ENCODE measurements at places on chromosomes 5 and 9.
A peak's percentile ranks its signal among the peaks of the same experiment; 100 is the strongest.

DNA sequence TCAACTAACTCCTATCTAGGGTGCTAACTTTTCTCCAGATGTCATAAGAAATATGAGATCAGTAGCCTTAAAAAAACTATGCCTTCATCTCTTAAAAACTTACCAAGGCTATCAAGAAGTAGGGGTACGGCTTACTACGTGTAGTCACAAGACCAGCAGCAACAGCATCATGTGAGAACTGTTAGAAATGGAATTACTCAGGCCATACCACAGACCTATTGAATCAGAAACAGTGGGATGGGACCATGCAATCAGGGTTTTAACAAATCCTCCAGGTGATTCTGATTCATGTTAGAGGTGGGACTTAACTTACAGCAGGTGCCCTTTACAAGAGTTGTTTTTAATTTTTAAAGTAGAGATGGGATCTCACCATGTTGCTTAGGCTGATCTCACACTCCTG lies 4.6 kb downstream of the IFNE start:
- DNase-seq, result peak; percentile 39

DNA sequence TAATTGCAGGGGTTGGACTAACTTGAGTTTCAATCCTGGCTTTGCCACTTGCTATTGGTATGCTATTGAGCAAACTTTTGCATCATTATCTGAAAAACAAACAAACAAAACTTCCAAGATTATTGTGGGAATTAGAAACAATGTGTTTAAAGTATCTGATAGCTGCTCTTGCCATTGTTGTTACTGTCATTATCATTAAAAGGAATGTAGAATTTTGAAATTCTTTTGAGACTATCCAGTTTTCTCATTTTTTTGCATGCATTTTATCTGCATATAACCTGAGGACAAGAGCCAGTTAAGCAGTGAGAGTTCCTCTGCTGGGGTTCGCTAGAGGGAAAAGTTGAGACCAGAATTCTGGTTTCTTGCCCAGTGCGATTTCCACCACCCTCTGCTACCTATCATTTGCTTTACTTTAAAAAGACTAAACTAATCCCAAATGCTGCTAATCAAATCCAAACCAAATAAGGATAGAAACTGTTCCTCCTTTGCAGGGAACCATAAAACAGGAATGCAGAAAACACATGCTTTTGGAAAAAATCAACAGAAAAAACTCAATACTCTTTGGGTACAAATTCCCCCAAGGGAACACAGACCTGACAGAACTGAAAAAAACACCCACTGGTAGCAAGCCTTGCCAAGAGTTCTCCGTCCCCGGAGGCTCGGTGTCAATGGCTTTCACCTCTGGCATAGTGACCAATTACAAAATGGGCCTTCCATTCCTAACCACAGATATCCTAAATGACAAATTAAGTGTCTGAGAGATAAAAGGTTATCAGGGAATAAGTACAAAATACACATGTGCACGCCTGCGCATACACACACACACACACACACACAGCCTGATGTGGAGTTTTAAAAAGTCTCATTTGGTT lies 373.7 kb downstream of the ARL15 start:
- no peak for DNase-seq

GRCh38 chr9:123954518-123955280 lies 24.8 kb upstream of the DENND1A start:
- DNase-seq, result no peak

GRCh38 chr5:95823738-95824609 lies 1.4 kb upstream of the GLRX start:
- no peak for DNase-seq

- DNase-seq, result no peak
Measured at GRCh38 chr5:32581010-32581785, 4.2 kb upstream of the SUB1 start.

- no peak for DNase-seq
Measured at GRCh38 chr9:77019926-77020412, 514 bp downstream of the FOXB2 start.

- no peak for DNase-seq
Measured at GRCh38 chr9:30507166-30507565, 1877.3 kb upstream of the ACO1 start.

- no peak for DNase-seq
Measured at GRCh38 chr9:9099646-9100045, 1300.1 kb upstream of the DMAC1 start.

GRCh38 chr9:124286292-124286931 lies 28.7 kb downstream of the NEK6 start:
- DNase-seq, result no peak

- DNase-seq, result no peak
Measured at GRCh38 chr5:87361536-87362213, 51.1 kb downstream of the CCNH start.

DNA sequence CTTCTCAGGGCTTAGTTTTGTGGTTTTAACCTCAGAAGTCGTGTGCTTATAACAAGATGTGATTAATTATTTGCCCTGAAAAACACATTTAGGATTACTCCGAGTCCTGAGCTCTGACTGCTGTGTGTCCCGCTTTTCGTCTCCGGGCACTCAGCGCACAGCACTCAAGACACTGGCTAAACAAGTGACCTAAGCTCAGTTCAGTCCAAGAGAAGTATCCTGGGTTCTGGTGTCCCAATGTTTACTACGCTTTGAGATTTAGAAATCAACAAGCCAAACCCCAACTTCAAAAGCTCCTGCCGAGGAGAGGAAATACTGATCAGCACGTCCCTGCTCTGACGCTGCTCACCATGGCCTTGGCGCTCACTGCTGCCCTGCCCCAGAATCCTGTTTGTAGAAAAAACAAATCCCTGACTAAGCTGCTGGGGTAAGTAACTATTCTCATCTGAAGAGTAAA lies 53.2 kb downstream of the IPPK start:
- no peak for DNase-seq

- no peak for DNase-seq
Measured at GRCh38 chr5:124285733-124286132, 460.7 kb downstream of the ZNF608 start.

GRCh38 chr9:87442451-87442850 lies 55.2 kb upstream of the DAPK1 start:
- no peak for DNase-seq

GRCh38 chr5:177123789-177124485 lies 9.6 kb upstream of the NSD1 start:
- no peak for DNase-seq

GRCh38 chr9:110028676-110029075 lies 179.3 kb downstream of the C9orf152 start:
- no peak for DNase-seq

DNA sequence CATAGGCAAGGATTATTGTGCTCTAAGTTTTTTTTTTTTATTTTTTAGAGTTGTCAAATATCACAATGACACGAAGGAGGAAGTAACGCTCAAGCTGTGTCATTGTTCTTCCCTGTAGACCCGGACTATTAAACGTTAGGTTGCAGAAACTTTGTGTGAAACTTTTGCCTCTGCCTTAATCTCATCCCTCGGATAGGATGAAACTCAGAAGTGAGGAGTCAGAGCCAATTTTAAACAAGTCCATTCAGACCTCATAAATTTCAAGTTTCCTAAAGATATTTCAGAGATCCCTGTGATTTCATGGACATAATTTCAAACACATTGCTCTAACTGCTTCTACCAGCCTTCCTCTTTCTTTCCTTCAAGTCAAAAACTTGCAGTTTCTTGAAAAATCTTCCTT lies 98.7 kb upstream of the C6 start:
- DNase-seq, result no peak

DNA sequence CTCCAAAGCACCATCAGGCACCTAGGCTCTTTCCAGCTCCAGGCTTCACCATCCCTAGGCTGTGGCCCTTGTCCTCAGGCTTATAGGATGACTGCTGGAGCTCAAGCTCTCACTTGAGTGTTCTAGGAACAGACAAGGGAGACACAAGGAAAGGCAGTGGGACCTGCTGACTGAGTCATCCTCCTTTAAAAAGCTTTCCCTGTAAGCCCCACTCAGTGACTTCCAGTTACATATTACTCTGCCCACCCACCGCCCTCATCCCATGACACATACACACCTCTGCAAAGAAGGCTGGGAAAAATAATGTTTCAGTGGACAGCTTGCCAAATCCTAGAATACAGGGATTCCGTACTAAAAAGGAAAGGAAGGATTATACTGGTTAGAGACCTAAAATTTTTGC lies 154.2 kb upstream of the ZNF366 start:
- no peak for DNase-seq

GRCh38 chr9:16321461-16322119 lies 548.9 kb downstream of the BNC2 start:
- DNase-seq, result no peak

DNA sequence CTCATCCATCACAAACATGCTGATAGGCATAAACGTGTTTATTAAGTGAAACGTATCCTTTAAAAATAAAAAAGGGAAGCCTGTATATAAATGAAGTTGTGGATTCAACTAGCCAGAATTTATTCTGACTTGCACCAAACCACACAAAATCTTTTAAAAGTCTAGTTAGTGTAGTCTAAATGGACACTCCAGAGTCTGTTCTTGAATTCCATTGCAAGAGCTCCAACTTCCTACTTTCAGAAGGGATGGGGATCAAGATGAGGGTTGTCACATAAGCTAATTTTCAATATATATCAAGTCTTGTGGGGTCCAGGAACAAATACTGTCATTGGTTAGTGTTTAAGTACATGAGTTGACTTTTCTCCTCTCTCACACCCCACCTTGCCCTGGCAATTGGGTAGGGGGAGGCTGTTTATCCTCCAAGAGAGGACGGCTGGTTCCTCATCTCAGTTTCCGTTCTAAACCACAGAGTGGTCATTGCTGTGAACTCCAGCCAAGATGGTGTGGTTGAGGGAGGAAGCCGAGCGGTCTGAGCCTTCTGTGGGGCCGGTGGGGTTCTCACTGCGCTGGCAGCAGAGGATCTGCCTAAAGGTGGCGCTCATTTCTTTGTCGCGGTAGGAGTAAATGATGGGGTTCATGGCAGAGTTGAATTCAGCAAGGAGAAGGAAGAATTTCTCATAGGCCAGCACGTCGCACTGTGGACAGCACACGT lies 163.2 kb downstream of the LPAR1 start:
- no peak for DNase-seq

- DNase-seq, result no peak
Measured at GRCh38 chr5:150577378-150578139, 62.9 kb upstream of the SYNPO start.

GRCh38 chr5:4879693-4880303 lies 260.3 kb upstream of the ADAMTS16 start:
- DNase-seq, result peak; percentile 25

- DNase-seq, result no peak
Measured at GRCh38 chr9:98890256-98890655, 53.5 kb upstream of the COL15A1 start.

- no peak for DNase-seq
Measured at GRCh38 chr9:34714007-34714406, 4.1 kb upstream of the CCL21 start.

DNA sequence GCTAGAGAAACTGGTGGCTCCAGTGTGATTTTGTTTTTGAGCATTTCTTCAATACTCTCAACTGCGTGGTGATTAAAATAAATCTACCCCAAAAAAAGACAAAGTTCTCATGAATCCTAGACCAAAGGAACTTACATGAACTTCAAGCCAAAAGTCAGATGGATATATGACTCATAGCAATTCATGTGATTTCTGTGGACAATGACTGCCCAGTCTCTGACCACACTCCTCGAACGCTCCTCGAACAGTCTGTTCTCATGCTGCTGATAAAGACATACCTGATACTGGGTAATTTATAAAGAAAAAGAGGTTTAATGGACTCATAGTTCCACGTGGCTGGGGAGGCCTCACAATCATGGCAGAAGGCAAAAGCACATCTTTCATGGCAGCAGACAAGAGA lies 46.4 kb upstream of the CEP78 start:
- no peak for DNase-seq

GRCh38 chr5:141811287-141812155 lies 66.7 kb downstream of the PCDH1 start:
- no peak for DNase-seq

GRCh38 chr5:75734913-75735789 lies 17.9 kb upstream of the POC5 start:
- peak; percentile 34 for DNase-seq

GRCh38 chr5:85656050-85656449 lies 961.7 kb upstream of the COX7C start:
- no peak for DNase-seq

DNA sequence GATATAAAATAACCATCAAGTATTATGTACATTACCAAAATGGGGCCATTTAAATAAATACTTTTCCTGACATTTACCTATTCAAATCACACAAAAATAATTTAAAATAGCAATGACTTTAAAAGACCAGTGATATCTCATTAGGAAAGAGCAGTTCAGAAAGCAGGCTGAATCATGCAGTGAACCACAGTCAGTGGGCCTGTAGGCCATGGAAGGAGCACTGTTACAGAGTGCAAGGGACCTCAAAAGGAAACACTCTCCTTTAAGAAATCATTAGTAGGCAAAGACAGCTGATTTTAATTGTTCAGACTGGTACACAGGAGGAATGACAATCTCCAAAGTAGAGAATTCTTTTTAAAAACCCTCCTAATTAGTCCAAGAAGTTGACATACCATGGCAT lies 283.5 kb upstream of the EFNA5 start:
- no peak for DNase-seq

DNA sequence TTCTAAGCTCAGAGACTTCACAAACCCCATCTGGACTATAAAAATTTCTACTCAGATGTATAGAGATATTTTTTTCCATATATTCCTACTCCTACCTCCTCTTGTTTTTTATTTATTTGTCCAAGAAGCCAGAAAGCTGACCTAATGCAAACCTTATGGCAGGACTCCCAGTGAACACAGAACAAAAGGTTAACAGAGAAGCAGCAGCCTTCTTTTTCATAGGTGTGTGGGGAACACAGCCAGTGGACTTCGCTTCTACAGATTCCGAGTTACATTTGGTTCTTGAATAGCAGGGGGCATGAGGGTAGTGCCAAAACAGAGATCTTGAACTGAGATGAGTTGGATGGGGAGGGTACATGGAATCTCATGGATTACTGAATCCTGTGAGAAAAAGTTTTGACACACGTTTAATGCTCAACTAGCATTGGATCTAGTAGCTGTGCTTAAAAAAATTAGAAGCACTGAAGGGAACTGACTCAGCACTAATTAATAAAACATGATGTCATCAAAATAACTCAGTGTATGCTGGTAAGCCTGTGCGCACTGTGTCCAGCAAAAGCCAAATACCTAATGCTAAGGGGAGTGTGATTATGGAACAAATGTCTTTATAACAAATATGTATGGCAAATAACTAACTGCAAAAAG lies 240.1 kb downstream of the GABRB2 start:
- DNase-seq, result no peak

- DNase-seq, result no peak
Measured at GRCh38 chr9:129162497-129163197, 15.4 kb downstream of the IER5L start.

GRCh38 chr5:157680239-157680638 lies 8.9 kb downstream of the C5orf52 start:
- DNase-seq, result no peak

DNA sequence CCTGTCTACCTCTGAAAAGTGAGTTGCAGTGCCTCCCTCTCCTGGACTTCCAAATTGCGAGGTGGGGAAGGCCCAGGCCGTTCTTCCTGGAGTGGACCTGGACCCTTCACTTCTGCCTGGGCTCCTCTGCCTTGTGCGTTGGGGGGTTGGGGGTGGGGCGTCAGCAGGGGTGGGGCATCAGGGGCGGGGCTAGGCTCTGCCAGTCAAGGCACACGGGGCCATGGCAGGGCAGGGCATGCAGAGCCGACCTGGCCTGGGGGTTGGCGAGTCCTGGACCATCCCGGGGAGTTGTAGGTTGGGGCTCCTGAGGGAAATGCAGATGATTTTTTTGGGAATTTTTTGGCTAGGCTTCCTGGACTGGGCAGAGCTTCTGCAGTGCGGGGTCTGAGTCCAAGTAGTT lies 87.1 kb downstream of the EHMT1 start:
- DNase-seq, result no peak

GRCh38 chr5:142984011-142984410 lies 213.8 kb downstream of the ARHGAP26 start:
- DNase-seq, result peak; percentile 45
